CD4-positive, alpha-beta T cell treated with Interleukin-21 for 1 hour (primary cell): ENCODE measurements at places on chromosomes 5 and 9.

GRCh38 chr5:180041301-180042274 lies 30.0 kb downstream of the RNF130 start:
- DNase-seq: no peak

DNA sequence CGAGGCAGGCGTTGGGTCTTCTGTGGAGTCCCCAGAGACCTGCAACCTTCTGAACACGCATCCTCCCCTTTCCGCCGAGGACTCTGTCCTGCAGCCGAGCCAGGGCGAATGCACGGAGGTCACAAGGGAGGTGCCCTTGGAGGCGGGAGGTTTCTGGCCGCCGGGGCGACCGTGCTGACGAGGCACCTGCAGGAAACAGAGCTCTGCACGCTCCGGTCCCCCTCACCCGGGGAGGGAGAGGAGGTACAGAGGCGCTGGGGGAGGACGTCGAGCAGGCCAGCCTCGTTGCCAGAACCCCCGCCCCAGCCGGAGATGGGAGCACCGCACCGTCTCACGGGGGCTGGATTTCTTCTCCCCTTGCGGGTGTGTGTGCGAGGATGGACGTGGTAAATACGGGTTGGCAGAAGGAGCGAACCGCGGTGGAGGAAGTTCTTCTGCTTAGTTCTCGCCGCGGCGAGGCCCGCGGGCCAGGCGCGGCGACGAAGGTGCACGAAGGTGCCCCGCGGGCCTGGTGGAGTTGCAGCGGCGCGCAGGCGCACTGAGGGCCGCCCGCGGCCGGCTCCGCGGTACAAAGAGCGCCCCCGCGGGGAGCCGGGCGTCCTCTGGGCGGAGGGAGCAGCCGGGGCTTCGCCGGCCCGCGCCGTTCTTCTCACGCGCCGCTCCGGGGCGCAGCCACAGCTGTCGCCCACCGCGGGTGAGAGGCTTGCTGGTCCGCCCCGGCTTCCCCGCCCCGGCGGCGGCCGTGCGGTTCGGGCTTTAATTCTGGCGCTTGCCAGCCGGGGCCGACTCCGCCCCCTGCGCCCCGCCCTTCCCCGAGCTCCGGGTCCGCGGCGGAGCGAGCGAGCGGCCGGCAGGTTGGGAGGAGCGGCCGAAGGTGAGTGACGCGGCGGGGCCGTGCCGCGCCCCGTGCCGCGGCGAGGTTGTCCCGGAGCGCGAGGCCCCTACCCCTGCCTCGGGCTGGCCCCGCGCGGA lies 289.5 kb downstream of the DOCK8 start:
- DNase-seq: peak; percentile 79

- DNase-seq: no peak
Observed at GRCh38 chr5:96148376-96148775, 186.7 kb upstream of the ELL2 start.

DNA sequence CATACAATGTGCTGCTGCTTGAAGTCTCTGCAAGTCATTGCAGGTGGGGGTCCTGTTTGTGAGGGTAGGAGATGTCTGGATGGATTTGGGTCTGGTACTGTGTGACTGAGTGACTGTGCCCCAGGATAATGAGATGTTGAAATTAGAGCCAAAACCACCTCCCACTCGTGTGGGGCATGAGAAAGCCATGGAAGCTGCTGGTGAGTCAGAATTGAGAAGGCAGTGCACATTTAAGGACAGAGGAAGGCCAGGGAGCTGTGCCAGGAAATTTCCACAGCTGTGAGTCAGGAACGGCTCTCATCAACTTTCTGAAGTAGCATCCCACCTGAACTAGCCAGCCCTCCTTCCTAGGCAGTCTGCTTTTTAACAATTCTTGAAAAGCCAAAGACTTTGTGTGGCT lies 229.8 kb downstream of the DRD1 start:
- no peak for DNase-seq

DNA sequence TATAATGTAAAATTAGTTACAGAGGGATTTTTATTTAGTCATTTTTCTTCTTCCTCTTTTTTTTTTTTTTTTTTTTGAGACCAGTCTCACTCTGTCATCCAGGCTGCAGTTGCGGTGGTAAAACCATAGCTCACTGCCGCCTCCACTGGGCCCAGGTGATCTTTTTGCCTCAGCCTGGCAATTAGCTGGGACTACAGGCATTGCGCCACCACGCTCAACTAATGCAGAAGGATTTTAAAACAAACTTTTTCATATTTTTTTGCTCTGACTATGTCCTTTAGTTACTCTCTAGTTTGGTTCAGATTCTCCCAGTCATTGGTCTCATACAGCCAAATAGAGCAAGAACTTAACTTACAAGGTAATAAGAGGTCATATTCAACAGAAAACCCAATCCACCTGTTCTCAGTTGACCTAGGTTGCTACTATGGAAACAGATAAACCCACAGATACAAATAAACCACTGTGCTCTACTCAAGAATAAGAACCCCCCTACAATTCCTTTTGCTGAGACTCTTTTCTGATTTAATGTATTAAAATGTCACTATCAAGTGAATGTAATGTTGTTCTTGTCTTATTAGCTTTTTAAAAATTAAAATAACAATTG lies 50.1 kb upstream of the TTC39B start:
- peak; percentile 52 for DNase-seq

DNA sequence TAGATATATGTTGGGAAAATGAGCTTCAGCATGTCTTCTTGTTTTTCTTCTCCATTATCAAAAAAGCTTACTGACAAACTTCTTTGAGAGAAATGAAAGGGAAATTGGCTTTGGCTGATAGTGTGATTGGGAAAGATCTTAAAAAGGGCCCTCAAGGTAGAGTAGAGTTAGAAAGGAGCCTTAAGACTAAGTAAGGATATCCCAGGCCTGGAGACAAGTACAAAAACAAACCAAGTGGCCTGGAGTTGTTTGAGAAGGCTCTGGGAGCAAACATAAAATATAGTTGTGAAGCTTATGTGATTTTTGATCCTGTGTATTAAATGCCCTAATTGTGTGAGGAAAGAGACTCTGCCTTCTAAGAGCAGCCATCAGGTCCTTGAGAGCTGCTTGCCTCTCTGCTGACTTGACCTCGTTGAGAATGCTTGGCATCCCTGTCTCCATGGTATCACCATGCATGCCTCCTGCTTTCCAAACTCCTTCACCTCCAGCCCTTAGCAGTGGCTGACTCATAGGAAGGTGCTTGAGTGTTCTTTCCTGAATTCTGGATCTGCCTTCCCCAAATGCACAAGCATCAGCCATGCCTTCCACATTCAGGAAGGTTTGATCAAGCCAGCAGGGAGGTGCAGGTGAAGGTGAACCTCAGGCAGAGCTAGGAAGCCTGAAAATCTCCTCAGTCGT lies 78.9 kb downstream of the SMARCA2 start:
- DNase-seq: no peak

DNA sequence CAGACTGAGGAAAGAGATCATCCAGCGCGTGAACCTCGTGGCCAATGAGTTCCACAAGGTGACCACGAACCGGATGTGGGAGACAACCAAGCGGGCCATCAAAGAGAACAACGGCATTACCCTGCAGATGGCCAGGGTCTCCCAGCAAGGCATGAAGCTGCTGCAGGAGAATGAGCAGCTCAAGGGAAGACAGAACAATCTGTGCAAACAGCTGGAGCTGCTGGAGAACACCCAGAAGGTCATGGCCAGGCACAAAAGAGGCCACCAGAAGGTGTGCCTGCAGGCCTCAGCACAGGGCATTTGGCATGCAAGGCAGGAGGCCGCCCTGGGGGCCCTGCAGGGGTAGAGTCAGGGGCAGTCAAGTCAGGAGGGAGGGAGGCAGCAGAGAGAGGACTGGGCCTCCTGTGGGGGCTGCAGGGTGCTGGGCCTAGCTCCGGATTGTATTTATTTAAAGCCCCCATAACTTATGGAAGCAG lies 4.2 kb downstream of the PTRH1 start:
- peak; percentile 27 for DNase-seq

DNA sequence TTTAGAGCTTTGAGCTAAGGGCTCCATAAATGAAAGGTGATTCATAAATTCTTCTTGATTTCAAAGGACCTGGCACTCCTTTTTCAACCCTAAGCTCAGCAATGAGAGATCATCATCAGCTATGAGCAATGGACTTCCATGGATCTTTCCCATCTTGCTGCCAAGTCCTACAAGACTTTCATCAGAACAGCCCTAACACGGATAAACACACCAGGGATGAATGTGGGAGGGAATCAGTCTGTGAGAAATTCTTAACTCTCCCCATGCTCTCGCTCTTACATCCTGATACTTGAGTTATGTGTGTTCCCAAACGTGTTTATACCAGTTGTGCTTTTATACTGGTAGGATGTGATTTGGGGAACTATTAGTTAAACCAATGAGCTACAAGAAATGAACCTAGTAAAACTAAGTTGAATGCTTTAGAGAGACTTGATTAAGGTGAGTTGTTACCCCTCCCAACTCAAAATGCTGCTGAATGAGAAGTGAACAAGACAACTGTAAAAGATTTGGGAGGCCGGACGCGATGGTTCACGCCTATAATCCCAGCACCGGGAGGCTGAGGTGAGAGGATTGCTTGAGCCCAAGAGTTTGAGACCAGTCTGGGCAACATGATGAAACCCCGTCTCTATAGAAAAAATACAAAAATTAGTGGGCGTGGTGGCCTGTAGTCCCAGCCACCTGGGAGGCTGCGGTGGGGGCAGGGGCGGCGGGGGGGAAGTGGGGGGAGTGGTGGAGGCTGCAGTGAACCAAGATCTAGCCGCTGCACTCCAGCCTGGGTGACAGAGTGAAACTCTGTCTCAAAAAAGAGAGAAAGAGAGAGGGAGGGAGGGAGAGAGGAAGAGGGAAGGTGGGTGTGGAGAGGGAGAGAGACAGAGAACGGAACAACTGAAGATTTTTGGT lies 5.2 kb upstream of the RPL26L1 start:
- no peak for DNase-seq

GRCh38 chr5:118776755-118777154 lies 211.6 kb downstream of the DTWD2 start:
- DNase-seq: no peak

DNA sequence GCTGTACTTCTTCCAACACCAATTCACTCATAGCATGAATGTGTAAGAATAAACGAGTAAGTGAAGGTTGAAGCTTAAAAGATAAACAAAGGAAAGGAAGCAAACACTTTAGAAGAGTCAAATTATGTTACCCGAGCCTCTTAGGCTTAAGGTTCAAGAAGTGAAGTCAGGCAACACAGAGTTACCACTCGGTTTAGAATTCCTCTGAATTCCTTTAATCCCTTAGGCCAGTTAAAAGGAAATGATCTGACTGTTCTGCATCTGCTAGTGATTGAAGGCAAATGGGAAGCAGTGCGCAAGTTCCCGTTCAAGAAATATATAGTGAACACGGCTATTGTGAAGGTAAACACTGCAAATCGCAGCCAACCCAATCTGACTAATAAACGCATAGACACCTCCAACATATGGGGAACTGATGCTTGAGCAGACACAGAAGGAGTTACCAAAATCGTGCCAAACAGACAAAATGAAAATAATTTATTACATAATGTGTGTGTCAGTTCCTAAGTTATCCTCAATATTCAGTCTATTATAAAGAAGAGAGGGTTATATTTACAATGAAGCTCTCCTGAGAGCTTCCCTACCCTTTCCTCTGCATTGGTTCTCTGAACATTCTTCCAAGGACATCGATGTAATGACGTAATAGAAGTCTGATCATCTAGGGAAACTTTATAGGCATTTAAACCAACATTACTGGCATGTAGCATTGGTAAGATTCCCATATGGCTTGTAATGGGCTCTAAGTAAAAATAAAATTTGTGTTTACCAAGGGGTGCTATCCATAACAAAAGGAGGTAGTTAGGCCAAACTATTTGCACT lies 837.1 kb upstream of the ZNF608 start:
- DNase-seq: no peak

- no peak for DNase-seq
Observed at GRCh38 chr5:33637011-33637410, 196.2 kb downstream of the TARS1 start.

DNA sequence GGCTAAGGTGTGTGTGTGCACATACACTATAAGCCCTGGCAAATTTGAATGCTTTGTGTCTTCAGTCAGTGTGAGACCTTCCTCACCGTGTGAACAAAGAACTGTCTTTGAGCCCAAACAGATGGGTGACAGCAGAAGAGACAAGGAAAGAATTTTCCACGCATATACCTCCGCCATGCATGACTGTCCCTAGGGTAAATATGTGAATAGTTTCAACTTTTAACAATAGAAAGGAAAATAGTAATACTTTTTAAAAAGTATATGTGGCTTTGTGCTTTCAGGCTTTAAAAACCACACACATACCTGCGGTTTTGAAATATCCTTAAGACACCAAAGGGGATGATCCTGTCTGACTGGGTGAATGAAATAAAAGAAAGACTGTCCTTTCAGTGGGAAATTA lies 438.6 kb upstream of the MPDZ start:
- no peak for DNase-seq

DNA sequence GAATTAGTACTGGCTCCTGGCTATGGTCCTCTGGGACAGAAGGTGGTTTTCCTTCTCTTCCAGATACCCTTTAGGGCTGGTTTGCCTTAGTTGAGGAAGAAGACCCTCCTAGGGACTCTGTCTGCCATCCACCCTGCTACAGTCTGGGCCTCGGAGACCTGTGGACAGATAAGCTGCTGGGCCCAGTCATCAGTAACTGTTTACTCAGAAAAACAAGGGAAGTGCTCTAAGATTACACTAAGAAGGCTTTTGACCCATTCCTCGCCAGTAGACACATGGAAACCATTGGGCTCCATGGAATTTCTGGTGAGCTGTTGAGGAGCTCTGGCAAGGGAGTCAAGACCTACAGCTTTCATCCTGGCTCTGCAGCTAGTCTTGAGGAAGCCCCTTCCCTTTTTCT lies 31.2 kb downstream of the LARP1 start:
- DNase-seq: no peak

DNA sequence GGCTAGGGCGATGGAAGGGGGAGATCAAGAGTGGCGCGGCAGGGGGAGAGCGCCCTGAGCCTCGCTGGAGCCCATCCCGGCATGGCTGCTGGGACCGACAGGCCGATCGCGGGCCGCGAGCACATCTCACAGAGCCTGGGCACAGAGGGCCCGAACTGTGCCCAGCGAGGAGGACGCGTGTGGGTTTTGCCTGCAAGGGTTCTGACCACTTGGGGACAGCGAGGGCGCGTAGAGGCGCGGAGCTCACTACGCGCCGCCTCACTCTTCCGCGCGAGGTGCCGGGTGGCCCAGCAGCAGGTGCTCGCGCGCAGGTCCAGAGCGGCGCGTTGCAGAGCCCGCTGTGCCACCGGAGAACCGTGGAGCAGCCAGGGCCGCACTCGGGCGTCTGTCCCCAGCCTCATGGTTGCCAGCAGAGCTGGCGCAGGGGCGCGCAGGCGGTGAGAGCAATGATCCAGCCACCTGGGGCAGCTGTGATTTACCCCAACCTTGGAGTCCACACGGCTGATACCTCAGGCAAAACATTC lies 16.3 kb upstream of the PITX1 start:
- DNase-seq: no peak

DNA sequence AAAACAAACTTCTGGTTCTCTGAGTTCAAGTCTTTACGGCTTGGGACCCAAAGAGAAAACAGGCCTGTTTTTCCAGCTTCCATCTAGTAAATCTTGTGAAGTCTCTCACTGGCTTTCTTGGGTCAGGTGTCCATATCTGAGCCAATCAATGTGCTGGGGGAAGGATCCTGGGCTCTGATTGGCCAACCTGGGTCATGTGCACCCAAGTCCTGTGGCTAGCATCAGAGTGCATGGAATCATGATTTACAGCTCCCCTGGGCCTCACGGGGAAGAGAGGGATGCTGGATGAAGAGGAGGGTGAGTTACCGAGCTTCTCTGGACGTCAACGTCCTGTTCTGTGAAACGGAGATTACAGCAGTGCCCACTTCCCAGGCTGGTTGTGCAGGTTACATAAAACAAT lies 19.4 kb downstream of the CXCL14 start:
- no peak for DNase-seq
